Karpas-422 (cell line): ENCODE measurements at places on chromosomes 6 and 20.

GRCh38 chr6:135411339-135411738, 86.2 kb downstream of the AHI1 start:
- DNase-seq: no peak

- DNase-seq: no peak
Observed at GRCh38 chr6:141347906-141348492, 784.7 kb upstream of the GJE1 start.

DNA sequence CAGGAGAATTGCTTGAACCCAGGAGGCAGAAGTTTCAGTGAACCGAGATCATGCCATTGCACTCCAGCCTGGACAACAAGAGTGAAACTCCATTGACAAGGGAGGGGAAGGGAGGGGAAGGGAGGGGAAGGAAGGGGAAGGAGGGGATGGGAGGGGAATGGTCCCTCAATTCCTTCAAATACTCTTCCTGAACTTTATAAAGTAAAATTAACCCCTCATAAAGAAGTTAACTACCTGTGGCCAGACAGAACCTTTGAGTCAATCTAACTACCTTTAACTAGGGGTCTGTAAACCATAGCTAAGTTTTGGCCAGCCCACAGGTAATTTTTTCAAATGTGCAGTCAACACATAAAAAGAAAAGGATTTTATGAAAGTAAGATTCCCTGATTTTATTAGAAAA, 131.0 kb downstream of the ZMYND8 start:
- DNase-seq: no peak

- peak; percentile 81 for DNase-seq
Observed at GRCh38 chr20:38196592-38196991, 31.5 kb upstream of the TGM2 start.

- DNase-seq: no peak
Observed at GRCh38 chr20:13333793-13334192, 112.7 kb downstream of the ISM1 start.

- no peak for DNase-seq
Observed at GRCh38 chr6:47353871-47354270, 44.2 kb upstream of the TNFRSF21 start.

DNA sequence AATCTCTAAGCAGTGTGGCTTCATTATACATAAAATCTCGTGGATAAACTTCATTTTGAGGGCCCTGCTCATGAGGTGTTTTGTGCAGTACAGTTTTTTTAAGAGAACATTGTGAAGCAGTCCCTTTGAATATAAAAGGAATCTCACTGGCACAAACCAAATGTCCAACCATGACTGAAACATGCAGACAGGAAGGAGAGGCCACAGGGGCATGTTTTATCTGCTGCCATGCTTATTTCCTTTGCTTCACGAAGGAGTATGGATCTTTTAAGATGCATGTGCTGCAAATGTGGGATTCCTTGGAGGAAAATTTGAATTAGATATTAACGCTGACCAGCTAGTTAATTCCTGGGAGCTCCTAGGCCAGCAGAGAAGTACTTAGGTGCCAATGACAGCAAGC, 192.3 kb downstream of the DST start:
- DNase-seq: no peak

GRCh38 chr6:157830354-157831017, 7.4 kb downstream of the SNX9 start:
- no peak for DNase-seq

DNA sequence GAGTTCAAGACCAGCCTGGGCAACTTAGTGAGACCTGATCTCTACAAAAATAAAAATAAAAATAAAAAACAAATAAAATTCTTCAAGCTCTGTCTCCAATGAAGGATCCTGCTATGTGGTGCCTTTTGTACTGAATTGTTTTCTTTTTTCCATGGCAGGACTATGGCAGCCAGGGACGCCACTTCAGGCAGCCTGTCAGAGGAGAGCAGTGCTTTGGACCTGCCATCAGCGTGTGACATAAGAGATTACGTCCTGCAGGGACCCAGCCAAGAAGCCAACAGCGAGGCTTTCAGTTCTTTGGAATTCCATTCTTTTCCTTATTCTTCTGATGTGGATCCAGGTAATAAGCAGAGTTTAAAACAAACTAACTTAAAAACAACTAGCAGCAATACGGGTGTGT, 22.5 kb downstream of the SHLD1 start:
- DNase-seq: no peak

GRCh38 chr6:45880159-45880558, 135.5 kb downstream of the CLIC5 start:
- no peak for DNase-seq

- no peak for DNase-seq
Observed at GRCh38 chr6:24824142-24824938, 25.6 kb upstream of the ARMH2 start.

- no peak for DNase-seq
Observed at GRCh38 chr20:56215115-56215514, 33.4 kb upstream of the MC3R start.

DNA sequence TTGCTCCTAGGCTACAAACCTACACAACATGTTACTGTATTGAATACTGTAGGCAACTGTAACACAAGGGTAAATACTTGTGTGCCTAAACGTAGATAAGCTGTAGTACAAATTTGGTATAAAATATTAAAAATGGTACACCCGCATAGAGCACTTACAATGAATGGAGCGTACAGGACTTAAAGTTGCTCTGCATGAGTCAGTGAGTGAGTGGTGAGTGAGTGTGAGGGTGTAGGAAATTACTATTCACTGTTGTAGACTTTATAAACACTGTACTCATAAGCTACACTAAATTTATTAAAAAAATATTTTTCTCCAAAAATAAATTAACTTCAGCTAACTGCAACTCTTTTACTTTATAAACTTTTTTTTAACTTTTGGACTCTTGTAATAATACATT, 391.6 kb downstream of the ADGRB3 start:
- no peak for DNase-seq

DNA sequence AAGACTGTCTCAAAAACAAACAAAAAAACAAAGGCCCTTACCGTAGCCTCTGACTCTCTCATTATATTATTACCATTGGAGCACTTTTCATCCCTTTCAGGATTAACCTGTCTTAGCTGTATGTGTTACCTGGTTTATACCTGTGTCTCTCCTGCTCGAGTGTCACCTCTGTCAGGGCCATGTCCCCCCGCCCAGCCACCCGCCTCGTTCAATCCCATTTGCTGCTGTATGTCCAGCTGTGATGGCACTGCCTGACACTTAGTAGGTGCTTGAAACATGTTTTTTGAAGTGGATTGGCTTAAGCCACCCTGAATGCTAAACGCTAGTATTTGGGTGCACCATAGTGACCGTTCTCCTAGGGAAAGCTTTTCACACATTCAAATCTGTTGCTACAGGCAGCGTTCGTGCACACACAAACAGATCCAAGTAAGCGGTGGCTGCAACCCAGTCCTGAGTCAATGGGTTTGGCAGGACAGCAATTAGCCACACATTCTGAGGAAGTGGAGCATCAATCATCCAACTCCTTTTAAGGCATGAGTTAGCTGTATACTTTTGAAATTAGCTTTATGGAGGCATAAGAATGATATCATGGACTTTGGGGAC, 98.9 kb upstream of the ZNF217 start:
- DNase-seq: no peak

GRCh38 chr20:52652271-52652670, 319.9 kb upstream of the TSHZ2 start:
- no peak for DNase-seq

GRCh38 chr6:36633915-36634314, 39.8 kb downstream of the SRSF3 start:
- DNase-seq: no peak

GRCh38 chr20:40286975-40287531, 402.0 kb downstream of the MAFB start:
- no peak for DNase-seq

DNA sequence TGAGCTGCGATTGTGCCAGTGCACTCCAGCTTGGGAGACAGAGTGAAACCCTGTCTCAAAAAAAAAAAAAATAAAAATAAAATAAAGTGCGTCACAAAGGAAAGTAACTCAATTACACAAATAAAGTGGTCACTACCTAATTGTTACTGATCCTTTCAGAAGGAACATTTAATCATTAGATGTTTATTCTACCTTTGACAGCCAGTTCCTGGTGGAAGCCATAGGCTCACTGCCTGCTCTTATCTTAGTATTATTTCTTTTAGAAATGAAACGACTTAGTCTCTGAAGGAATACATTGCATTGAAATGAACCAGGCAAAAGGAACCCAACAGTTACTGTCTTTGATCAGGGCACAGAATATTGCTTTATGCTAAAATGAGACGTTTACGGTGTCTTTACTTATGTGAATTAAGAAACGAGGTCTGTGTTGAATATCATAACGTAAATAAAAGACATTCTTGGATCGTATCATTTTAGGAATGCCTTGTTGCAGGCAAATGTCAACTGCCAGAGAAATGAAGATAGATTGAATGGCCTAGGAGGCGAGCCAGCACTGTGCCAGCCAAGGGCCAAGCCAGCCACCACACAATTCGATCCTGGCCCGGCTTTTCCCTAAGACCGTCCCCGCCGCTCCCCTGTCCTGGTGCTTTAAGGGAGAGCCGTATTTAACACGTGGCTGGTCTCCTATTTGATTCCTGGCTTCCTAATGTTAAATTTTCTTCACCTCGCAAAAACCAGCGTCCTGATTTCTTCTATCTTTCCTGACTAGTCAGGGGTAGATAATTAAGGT, 136.7 kb upstream of the GMDS start:
- no peak for DNase-seq
